ENCODE measurements at places on chromosomes 5 and 9.
A peak's percentile ranks its signal among the peaks of the same experiment; 100 is the strongest.

DNA sequence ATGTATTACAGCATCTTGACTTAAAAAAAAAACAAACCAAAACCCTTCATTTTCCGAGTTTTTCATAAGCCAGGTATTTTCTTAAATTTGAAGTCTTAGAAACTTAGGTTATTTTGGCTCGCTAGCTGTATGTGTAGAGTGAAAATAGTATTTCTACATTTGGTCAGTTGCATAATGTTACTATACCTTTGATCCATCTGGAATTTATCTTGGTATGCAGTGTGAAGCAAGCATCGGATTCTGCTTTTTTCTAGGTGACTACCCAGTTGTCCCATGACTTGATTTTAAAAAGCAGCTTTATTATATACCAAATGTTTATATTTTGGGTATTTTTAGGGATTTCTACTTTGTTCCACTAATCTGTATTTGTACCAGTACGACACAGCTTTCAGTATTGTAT, 27.7 kb downstream of the UBAP1 start:
- no peak for DNase-seq

DNA sequence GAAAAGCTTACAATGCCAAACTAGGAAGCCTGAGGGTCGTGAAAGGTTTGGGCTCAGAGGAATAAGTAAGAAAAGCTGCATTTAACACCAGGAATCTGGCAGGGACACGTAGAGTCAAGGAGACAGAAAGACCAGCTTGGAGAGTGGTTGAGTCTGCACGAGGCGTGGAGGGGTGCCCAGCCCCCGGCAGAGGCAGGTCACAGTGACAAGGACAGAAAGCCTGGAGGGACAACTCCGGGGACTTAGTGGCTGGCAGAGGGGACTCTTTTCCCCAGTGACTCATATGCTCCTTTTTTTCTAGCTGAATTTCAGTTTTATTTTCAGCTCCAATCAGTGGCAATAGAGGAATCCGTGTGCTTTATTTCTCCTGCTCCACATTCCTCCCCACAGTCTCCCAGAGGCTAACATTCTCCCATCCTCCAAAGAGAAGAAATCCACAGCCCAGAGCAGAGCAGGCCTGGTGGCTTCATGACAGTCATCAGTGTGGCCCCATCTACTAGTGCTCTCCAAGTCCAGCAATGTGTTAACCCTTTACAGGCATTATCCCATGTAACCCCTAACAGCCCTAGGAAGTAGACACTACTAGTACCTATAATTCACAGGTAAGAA, 80.7 kb downstream of the KCNIP1 start:
- DNase-seq = no peak

GRCh38 chr5:83740741-83741140, 20.1 kb upstream of the HAPLN1 start:
- DNase-seq = no peak

GRCh38 chr9:72788966-72789735, 163.7 kb downstream of the ALDH1A1 start:
- no peak for DNase-seq

DNA sequence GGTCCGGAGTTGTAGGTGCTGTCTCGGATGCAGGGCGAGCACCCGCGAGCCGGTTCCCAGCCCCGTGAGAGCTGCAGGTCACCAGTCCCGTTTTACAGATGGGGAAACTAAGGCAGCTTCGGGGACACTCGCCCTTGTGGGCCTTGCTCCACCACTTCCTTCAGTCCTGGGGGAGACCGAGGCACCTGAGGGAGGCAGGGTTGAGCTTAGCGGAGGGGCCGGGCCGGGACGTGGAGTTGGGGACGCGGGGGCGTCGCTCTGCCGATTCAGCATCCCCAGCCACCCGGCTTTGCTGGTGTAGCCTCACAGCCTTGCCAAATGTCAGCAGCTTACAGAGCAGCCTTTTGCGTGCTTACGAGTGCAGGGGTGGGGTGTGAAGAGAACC, 530 bp downstream of the BBLN start:
- peak; percentile 69 for DNase-seq

DNA sequence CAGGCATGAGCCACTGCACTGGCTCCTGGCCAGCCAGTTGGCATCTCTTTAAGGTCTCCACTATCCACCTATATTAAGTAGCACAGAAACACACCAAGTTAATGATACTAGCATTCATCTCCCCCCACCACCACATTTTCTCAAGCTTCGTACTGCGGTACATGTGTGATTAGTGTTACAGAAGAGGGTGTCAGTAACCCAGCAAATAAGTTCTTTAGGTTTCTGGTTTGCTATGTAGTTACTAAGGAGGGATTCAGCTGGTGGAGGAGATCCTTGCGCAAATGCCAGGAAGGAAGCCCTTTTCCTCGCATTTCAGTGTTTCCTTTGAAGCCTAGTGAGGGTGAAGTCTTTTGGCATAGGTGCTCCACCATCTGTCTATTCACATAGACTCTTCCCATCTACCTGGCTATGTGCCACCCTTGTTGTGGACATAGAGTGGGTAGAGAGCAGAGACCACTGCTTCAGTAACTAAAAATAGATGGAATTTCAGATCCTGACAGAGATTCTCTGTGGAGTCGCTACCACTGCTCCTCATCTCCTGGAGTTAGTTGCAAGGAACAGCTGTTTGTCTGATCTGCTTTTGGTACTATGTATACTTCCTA, 16.7 kb downstream of the UBE2D2 start:
- no peak for DNase-seq

GRCh38 chr5:23740029-23740428, 232.6 kb downstream of the PRDM9 start:
- no peak for DNase-seq

GRCh38 chr5:90014420-90014819, 395.1 kb downstream of the CETN3 start:
- no peak for DNase-seq

- no peak for DNase-seq
Measured at GRCh38 chr5:159241946-159242552, 21.0 kb upstream of the UBLCP1 start.

- DNase-seq = no peak
Measured at GRCh38 chr5:165723931-165724330, 2218.5 kb downstream of the MAT2B start.

GRCh38 chr9:38621434-38622287, 1.3 kb upstream of the ANKRD18A start:
- DNase-seq = peak; percentile 21

GRCh38 chr9:127781806-127782205, 3.3 kb upstream of the SH2D3C start:
- no peak for DNase-seq

- no peak for DNase-seq
Measured at GRCh38 chr5:53087171-53087570, 22.4 kb downstream of the MOCS2 start.

Data from activated naive CD8-positive, alpha-beta T cell treated with anti-CD3 and anti-CD28 coated beads, Interleukin-2, amount 50 U/mL, for 24 hours (primary cell).